ENCODE measurements at places on chromosomes 5 and 9.
A peak's percentile ranks its signal among the peaks of the same experiment; 100 is the strongest.

GRCh38 chr5:176387384-176387925 is 943 bp downstream of the NOP16 start:
- DNase-seq, result no peak

DNA sequence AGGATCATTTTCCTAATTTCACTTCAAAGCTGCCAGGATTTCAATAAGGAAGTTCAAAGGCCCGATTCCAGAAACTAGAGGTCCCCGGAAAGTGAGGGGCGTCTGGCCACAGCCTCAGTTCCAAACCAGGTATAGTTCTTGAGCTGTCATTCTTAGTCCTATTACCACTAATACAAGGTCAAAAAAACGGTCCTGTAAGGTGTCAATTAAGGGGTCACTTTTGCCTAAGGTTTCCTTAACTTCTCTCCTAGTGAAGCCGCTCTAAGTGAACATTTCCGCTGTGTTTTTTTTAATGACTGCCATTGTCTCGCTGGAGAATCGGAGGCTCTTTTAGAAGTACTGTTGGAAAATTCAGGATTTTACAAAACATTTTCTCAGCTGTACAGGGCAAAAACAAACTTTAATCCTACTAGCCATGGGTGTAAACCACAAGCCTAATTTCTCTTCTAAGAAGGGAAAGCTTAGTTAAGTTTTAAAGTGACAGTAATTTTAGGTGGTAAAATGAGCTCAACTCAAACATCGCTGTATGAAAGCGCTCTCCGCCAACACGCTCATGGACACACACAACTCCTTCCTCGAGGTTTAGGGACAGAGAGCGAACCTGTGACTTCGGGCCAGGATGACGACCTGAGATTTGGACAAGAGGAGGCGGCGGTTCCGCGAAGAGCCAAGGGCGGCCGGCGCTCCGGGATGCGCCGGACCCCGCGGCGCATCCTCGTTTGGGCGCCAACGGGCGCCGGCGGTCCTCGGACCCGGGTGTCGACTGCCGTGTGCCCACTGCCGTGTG is 76.7 kb upstream of the IFNE start:
- DNase-seq, result no peak

DNA sequence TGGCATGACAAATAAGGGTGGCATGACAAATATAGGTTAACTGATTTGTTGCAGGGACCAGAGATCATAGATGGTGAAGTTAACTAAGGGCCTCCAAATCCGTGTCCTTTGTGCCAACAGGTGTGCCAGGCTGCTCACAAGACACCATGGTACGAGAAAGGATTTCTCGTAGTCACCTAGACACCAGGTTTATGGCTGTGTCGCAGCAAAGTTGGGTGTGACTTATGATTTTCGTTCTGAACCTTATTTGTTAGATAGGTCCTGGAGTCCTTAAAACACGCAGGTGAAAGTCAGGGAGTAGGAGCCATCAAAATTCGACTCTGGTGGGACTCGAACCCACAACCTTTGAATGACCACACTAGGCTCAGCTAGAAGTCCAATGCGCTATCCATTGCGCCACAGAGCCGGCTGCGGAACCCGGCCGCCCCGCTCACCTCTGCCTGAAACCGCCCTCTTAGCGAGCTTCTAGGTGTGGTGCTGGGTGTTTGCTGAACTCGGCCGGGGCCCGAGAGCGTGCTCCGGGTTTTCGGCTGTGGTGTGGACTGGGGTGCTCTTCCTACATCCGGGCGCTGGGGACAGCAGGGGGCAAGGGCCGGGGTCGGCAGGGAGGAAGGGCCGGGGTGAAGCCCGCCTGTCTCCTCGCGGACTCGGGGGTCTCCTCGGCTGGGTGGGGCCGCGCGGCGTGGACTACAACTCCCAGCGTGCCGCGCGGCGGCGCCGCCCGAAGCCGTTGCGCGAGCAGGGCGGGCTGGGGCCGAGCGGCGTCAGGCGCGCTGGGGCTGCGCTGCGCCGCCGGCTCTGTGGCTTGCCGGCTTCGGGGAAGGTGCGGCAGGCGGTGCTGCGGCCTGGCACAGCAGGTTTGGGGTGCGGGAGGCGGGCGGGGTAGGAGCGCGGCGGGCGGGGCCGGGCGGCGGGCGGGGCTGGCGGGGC is at the start of gene SLC27A4:
Gene SLC27A4, plus strand, starts transcription at position 767 of the 930 bp plus-strand sequence. CDS start 2,606 bp downstream, outside the sequence.
- DNase-seq, result peak; percentile 41

DNA sequence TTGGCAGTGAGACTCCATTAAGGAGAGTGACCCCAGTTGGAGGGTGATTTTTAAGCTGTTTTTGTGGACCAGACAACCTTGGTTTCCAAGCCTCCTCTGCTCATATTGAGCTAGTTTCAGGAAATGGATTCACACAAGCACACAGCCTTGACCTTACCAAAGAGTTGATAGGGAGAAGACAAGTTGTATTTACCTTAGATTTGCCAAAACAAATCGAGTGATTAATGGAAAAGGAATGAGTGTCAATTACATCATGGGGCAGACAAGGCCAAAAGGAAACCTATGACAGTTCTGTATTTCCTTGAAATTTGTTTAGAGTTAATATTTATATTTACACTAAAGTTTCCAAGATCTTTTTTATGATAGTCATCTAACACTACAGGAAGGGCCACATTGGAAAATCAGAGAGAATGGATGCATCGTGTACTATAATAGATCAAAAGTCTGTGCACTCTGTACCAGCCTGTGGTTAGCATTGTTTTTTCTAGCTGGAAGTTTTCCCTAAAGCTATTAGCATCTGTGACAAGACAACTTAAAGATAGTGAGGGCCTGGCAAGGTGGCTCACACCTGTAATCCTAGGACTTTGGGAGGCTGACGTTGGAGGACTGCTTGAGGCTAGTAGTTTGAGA is 86.0 kb upstream of the FER start:
- DNase-seq, result no peak

DNA sequence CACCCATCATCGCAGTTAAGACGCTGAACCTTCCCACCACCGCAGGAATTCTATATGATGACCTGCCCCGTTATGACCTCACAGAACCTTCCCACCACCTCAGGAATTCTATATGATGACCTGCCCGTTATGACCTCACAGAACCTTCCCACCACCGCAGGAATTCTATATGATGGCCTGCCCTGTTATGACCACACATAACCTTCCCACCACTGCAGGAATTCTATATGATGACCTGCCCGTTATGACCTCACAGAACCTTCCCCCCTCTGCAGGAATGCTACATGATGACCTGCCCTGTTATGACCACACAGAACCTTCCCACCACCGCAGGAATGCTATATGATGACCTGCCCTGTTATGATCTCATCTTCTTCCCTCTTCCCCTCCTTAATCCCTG is 64.3 kb downstream of the IRX1 start:
- DNase-seq, result no peak

DNA sequence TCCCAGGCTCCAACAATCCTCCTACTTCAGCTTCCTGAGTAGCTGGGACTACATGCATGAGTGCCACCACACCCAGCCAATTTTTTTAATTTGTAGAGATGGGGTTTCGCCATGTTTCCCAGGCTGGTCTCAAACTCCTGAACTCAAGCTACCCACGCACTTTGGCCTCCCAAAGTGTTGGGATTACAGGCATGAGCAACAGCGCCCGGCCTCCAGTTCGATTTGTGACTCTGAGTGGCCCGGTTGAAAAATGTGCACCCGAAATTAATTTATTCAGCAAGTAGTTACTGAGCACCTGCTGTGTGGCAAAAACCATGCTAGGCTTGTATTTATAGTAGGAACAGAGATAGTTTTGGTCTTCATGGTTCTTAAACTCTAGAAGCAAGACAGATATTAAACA is 58.3 kb downstream of the MVB12B start:
- DNase-seq, result no peak

GRCh38 chr9:117858561-117858960 is 154.4 kb downstream of the TLR4 start:
- DNase-seq, result no peak

DNA sequence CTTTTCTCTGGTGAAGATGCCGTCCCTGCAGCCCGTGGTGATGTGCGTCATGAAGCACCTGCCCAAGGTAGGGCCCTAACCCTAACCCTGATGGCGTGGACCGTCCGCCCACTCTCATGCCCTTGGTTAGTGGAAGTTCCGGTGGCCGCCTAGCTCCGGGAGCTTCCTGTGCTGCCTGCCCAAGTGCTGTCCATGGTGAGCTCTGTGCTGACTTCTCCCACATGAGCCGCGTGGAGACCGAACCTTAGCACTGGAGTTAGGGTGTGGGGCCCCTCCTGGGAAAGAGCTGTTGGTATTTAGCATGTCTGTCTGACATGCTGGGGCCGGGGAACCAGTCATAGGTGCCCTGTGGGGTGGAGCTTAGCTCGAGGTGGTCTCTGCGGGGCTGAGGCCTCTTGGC is 1.2 kb downstream of the NELFB start:
- no peak for DNase-seq

DNA sequence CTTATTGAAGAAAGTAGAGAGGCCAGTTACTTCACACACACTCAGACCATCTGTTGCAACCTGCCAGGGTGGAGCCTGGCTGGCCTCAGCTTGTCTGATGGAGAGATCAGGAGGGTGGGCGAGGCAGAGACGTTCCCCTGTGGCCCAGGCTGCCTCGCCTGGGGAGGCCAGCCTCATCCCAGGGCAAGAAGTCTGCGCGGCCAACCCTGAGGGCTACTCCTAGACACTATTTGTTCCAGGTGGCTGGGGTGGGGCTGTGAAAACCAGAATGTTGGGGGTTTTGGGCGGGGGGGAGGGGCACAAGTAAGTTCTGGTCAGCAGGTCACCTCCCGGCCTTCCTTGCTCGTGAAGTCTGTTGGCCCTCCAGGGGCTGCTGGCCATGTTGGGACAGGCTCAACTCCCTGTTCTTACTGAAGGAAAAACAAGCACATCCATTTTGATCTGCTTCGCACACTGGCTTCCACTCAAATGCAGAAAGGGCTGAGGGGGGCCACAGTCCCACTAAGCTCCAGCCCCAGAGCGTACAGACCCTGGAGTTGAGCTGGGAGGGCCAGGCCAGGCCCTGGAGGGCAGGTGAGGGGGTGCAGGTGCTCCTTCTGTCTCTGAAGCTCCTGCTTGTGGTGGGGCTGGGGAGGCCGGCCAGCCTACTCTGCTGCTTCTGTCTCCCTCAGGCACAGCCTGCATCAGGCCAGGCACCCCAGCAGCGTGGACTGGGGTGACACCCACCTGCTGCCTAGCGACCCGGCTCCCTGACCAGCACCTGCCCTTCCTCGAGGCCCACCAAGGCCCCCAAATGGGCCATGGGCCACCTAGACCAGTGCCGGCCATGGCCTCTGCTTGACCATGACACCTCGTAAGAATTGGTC is 46.6 kb downstream of the SECISBP2 start:
- no peak for DNase-seq

GRCh38 chr9:2700909-2701550 is 16.3 kb upstream of the KCNV2 start:
- no peak for DNase-seq

DNA sequence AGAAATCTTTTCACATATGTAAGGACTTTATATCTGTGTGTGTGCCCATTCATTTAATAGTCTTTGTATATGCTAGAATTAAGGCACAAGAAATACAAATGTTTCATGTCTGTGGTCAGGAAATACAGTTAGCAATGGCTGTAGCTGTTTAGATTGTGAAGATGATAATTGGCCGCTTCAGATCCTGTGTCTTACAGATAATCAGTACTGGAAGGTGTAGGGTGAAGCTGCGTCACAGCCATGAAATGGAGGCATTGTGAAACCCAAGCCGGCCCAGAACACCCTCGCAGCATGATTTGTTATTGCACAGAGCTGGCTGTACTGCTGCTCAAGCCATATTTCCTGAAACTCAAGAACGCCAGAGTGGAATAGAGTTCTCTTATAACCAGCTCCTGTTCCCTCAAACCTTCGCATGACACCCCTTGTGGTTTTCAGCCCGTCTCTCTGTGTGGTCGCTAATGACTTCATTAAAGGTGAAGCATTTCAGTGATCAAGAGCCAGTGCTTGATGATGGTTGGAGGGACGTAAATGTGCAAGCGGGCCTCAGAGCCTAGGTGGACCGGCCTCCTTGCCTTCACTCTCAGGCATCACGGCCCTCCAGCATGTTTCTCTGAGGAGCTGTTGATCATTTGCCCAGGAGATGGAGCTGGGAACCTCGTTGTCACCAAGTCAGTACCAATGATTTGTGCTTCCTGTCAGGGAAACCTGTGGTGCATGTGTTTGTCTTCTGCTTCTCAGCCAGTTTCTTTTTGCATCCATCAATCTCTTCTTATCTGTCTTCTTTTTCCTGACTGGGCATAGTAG is 80.1 kb downstream of the F2RL2 start:
- DNase-seq, result no peak

- no peak for DNase-seq
Observed at GRCh38 chr9:127981559-127982121, 851 bp upstream of the EEIG1 start.

DNA sequence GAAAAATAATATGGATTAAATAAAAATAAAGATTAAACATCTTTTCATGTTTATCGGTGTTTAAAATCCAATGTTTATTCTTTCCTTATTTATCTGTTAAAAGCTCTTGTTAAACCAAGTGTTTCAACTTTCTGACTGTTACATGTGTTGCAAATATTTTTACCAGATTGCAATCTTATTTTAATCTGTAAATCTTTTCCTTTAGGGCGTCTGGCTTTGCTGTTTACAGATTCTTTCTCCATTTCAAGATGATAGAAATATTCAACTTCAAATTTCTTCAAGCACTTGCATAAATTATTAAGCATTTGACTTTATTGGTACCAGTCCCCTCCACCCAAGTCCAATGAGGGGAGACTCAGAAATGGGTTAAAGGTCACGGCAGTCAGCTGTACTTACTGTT is 16.9 kb upstream of the ABCA1 start:
- DNase-seq, result no peak

DNA sequence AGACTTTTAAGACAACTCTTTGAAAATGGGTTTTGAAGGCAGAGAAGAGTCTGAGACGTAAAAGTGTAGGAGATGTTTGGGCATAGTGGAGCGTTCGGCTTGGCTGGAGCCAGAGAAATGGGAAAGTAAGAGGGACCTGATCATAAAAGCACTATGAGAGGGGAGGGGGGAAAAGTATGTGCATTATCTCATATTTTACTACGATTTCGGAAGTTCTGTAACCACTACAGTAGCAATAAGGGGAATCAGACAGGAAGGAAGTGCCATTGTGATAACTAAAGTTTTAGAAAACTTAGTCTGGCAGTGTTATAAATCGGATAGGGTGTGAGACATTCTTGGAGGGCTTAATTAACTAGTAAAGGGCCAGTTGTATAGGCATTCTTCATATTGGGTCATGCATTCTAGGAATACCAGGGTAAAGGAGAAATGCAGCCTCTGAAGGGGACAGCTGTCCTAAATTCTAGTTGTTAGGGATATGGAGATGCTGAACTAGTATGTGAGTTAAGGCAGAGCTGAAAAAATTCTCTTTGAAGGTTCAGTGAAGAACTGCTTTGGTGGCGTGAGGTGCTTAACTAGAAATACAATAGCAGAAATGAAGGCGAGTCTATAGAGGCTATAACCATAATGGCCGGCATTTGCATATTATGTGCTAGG is 83.8 kb upstream of the FREM1 start:
- no peak for DNase-seq

- DNase-seq, result no peak
Observed at GRCh38 chr9:116435706-116436105, 251.4 kb upstream of the TRIM32 start.

GRCh38 chr5:178777520-178777919 is 47.1 kb upstream of the ZNF354A start:
- DNase-seq, result no peak

GRCh38 chr5:76684756-76685519 is 31.0 kb upstream of the F2R start:
- DNase-seq, result no peak

- no peak for DNase-seq
Observed at GRCh38 chr9:112224401-112225289, 49.5 kb upstream of the SUSD1 start.
